ENCODE measurements at places on chromosomes 2 and 18.
A peak's percentile ranks its signal among the peaks of the same experiment; 100 is the strongest.

GRCh38 chr18:76394780-76395476 is 100.1 kb downstream of the ZNF516 start:
- DNase-seq = no peak

DNA sequence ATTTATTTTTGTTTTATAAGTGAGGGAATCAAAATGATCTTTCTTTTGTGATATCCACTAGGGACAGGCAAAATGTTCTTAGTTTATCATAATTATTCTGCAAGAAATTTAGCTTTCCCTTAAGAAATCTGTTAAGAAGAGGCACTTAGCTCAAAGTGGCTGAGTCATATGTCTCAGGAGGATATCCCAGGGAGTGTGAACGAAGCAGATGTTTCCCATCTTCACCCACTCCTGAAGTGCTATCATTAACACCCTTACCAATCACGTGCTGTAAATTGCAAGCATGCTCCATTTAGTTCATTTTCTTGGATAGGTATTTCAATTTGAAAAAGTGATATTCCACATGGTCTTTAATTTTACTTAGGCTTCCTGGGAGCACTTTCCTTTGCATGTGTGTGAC is 774.3 kb upstream of the TMEFF2 start:
- DNase-seq = peak; percentile 13

- peak; percentile 7 for DNase-seq
These were observed 477.7 kb downstream of the DCDC2C start for GRCh38 chr2:4181062-4181461.

DNA sequence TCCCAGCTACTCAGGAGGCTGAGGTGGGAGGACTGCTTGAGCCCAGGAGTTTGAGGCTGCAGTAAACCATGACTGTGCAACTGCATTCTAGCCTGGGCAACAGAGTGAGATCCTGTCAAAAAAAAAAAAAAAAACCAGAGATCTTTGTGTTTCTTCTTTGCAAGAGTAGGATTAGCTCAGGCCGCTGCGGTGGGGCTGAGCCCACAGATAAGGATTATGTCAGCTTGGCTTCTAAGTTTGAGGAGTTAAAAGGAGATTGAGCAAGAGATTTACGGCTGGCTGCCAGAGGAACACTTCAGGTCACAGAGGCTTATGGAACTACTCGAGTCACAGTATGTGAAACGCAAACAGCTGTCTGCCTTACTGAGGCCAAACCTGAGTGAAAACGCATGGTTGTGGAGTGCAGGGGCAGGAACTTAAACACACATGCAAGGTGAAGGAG is 146.7 kb upstream of the L3MBTL4 start:
- DNase-seq = no peak

GRCh38 chr2:105361102-105361889 is 24.0 kb downstream of the C2orf49 start:
- no peak for DNase-seq

All from brain (organoid and tissue), 16 donors.